ENCODE measurements at places on chromosomes 16 and 17. TPM values are rescaled to one million over a fixed set of nuclear protein-coding genes. Genes with fewer than 3 reads are reported as not detected.

Gene DLX4
- not detected for total RNA-seq

Gene SRCIN1
- total RNA-seq, result 0.82 TPM

Gene MPP2
- total RNA-seq, result 1.2 TPM

Gene SNN
- total RNA-seq, result 35.0 TPM

Gene DPEP1
- 2.3 TPM for total RNA-seq

Gene ATP1B2
- not detected for total RNA-seq

Gene KRT32
- not detected for total RNA-seq

Gene EFNB3
- total RNA-seq, result 0.22 TPM

Gene KCNH4
- total RNA-seq, result 0.16 TPM

Gene PLD6
- total RNA-seq, result 4.0 TPM

Gene CTF1
- 0.85 TPM for total RNA-seq

Gene INCA1
- total RNA-seq, result 1.1 TPM

All from subcutaneous adipose tissue (tissue), 4 donors.